Activated naive CD4-positive, alpha-beta T cell treated with Interleukin-2 at 50 U/mL for 16 hours (primary cell): ENCODE measurements at places on chromosomes 3 and 15.
A peak's percentile ranks its signal among the peaks of the same experiment; 100 is the strongest.

- DNase-seq = no peak
Observed at GRCh38 chr15:89003865-89004725, 84.2 kb upstream of the ABHD2 start.

- DNase-seq = no peak
Observed at GRCh38 chr3:42688016-42688415, 2.7 kb downstream of the KLHL40 start.

GRCh38 chr15:57553526-57553925 lies 38.2 kb upstream of the MYZAP start:
- DNase-seq = no peak

- peak; percentile 42 for DNase-seq
Observed at GRCh38 chr15:62165104-62165792, at the start of gene C2CD4B. Gene C2CD4B, minus strand, starts transcription at chr15:62165285. Its CDS starts 301 bp downstream, at chr15:62164984.

- no peak for DNase-seq
Observed at GRCh38 chr15:74878273-74878672, 5.1 kb upstream of the SCAMP2 start.

- no peak for DNase-seq
Observed at GRCh38 chr15:27939246-27939645, 159.9 kb downstream of the OCA2 start.

GRCh38 chr15:25732191-25732590 lies 130.9 kb downstream of the ATP10A start:
- no peak for DNase-seq

DNA sequence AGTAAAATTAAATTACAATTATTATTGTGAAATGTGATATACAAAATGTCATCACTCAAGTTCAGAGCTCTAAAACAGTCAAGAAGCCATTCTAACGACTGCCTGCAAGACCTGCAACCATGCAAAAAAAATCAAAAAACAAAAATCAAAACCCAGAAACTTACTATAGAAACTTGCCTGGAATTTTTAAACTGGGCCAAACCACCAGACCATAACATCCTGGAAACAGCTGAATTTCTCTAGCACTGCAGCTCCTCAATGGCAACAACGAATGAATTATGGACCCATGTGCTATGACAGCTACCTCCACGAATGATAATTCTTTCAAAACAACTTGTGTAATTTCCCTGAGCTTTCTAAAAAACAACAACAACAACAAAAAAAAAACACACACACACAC lies 130.0 kb upstream of the KCNMB2 start:
- DNase-seq = no peak

DNA sequence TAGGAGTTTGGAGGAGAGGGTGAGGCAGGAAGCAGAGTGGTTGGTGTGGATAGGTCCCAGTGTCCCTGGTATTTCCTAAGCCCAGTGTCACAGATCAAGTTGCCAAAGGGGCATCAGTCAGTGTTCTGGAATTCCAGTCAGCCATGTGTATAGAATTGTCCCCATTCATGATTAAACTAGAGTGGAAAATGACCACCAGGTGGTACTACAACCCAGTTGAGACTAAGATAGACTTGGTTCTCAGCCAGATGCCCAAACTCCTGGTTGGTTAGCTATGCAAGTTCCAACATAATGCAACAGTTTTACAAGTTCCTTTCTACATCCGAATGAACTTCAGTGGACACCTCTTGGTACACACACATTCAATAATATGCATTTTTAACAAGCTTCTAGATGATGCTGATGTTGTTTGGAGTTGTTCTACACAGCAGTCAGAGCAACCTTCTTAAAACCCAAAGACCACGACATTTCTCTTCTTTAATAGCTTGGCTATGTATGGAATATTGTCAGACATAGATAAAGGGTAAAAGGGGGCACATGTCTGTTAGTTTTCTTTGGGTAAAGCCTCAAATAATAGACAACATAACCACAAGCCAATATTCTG lies 8.4 kb upstream of the ATR start:
- DNase-seq = no peak

DNA sequence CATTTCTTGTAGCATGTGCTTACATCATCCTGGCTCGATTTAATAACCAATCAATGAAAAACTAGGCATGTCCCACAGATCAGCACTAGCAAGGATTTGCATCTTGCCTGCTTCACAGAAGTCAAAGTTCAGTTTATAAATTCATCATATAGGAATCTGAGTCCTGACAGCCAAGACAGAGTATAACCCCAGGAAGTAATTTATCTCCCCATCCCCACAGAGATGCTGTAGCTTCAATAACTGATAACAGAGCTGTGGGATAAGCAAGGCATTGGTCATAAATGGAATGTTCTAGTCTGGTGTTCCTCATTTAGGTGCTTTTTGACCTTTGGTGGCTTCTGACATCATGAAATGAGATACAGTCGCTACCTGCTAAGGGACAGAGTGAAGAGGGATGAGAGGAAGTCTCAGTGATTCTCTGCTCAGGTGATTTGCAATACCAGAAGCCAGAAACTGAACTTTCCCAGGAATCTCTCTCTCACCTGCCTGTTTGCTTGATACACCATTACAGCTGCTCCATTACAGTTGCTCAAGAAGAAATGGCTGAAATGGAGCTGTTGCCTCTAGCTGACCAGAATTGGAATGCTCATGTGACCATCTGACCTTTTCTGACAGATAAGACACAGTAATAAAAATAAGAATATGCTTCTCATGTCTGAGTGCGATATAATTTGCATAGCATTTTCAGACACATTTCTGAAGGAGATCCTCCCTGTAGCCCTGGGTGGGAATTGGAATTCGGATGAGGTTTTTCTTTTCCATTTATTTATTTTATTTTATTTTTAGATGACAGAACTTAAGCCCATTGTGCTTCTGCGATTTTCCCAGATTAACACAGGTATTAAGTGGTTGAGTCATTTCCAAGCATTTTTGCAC lies 217.1 kb upstream of the KCNMB2 start:
- DNase-seq = no peak

GRCh38 chr3:178546079-178546478 lies 9.8 kb downstream of the KCNMB2 start:
- DNase-seq = no peak

DNA sequence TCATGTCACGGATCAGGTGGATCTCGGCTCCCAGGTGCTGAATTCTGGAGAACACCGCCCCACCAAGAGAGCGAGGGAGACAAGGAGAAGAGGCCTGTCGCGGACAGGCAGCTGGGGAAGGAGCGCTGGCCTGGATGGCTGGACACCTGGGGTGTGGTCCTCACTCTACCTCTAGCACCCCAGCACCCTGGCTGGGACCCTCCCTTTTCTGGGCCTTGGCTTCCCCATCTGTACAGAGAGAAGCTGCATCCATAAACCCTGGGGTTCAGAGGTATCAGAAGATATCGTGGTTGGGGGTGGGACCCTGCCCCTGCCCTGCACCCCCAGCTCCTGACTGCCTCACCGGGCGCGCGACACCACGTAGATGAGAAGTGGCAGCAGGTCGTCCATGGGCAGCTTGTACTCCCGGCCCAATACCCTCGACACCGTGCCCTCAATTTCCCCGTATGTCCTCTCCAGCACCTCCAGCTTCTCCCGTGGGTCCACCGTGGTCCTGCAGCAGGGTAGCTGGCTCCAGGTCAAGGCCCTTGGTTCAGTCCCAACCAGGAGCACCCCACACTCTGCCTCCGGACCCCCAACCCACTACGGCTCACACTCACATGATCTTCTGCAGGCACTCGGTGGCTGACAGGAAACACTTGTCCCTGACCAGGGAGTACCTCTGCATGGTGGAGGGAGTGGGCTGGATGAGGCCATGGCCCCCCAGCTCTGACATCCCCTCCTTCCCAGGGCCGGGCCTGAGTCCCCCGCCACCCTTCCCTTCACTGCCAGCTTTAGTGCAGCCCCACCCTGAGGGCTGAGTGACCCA lies 21.7 kb downstream of the ALS2CL start:
- DNase-seq = no peak

DNA sequence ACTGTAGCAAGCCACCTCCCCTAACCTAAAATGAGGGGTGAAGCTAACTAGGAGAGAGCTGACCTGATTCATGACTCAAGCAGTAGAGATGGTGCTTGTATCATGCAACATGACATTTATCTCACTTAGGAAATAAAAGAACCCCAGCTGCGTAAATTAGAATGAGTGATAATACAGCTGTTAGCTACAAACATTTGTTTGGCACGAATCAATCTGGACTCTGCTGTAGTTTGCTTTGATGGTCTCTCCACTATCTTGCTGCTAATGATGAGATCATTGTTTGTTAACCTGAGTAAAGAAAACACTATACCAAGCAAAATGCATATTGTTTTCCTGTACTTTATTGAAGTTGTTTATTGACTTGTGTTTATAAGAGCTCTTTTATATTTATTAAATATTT lies 92.6 kb downstream of the ALDH1A2 start:
- no peak for DNase-seq

- no peak for DNase-seq
Observed at GRCh38 chr3:126347543-126348161, 9.6 kb downstream of the KLF15 start.

- no peak for DNase-seq
Observed at GRCh38 chr3:12997387-12997786, 75.8 kb downstream of the IQSEC1 start.

DNA sequence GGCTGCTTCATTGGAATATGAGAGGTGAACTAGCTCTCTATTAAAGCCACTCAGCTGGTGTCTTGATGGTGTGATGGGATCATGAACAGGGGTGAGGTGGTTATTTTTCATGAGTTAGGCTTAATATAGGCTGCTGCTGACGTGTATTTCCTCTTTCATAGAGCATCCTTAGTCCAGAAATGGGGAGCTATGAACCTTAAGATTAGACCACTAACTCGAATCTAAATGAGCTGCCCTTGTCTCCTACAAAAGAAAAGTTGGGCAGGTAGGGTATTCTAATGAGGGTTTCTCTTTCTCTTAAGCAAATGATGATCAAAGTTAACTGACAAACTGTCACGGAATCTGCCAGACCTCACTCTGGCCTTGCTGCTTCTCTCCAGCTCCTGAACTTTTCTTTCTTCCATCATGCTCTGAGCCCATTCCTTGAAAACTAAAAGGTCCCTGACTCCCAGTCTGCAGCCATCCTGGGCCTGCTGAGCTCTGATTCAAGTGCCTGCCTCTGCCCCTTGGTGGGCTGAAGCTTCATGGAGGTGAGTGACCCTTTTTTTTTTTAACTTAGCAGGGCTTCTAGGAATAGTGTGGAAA lies at the start of gene TRIM69:
Gene TRIM69, plus strand, starts transcription at position 348 of the 585 bp plus-strand sequence. Its CDS starts 177 bp downstream, at position 525.
- no peak for DNase-seq

- no peak for DNase-seq
Observed at GRCh38 chr15:95910643-95911212, 419.8 kb upstream of the NR2F2 start.
